ENCODE measurements at places on chromosomes 12 and 14.
A peak's percentile ranks its signal among the peaks of the same experiment; 100 is the strongest.

- no peak for DNase-seq
Measured at GRCh38 chr12:94563286-94563685, 87.1 kb downstream of the TMCC3 start.

DNA sequence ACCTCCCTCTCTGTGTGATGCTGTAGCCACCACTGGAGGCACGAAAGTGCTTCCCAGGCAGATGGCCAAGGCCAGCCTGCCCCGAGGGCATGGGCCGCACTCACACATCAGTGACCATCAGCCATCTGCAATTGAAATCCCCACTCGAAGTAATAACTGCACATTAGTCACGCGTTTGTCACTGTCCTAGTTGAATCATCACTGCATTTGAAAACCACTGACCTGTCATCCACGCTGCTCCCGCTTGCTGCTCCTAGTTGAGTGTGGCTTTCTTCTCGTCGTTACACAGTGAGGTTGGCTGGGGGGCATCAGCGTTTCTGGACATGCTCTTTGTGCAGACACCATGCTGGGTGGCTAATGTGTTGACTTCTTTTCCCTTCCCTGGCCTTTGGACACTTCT is 176.1 kb downstream of the ADGRD1 start:
- DNase-seq, result no peak

DNA sequence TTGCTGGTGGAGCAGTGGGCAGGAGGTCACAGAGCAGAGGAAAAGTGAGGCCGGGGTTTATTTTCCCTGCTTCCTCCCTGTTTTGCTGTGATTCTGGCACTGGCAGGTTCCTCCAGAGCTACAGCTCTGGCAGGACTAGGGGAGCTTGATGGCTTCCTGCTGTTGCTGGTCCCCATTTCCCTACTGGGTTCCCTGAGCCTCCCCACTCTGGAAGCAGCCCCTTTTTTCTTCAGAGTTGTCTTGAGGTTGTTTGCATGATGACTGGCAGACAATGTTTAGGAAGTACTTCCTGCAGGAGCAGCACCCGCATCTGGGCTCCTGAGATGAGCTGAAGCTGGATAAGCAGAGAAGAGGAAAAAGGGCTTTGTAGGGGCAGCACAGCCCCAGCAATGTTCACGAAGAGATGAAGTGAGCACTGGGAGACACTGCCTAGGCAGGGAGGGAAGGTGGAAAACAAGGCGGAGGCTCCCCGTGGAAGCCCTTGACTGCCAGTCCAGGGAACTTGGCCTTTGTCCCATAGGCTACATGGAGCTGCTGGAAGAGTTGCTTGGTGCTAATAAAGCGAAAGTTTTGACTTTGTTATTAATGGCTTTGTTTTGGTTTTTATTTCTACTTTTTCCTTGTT is 126.9 kb downstream of the SLC38A6 start:
- DNase-seq, result no peak

DNA sequence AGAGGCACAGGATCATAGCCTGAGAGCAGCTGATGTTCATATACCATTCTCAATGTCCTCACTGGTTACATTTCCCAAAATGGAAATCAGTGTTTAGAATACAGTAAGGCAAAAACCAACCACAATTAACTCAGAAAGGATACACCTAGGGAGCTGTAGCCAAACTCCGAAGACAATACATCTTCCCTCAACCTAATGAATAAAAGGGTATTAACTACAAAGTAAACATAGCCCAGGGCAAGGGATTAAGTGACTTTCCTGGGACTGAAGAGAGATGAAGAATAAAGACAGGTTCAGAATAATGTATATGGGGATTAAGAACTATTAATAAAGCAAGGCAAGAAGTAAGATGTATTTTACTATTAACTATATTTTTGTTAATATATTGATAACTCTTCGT is 79.5 kb downstream of the RPS29 start:
- no peak for DNase-seq

DNA sequence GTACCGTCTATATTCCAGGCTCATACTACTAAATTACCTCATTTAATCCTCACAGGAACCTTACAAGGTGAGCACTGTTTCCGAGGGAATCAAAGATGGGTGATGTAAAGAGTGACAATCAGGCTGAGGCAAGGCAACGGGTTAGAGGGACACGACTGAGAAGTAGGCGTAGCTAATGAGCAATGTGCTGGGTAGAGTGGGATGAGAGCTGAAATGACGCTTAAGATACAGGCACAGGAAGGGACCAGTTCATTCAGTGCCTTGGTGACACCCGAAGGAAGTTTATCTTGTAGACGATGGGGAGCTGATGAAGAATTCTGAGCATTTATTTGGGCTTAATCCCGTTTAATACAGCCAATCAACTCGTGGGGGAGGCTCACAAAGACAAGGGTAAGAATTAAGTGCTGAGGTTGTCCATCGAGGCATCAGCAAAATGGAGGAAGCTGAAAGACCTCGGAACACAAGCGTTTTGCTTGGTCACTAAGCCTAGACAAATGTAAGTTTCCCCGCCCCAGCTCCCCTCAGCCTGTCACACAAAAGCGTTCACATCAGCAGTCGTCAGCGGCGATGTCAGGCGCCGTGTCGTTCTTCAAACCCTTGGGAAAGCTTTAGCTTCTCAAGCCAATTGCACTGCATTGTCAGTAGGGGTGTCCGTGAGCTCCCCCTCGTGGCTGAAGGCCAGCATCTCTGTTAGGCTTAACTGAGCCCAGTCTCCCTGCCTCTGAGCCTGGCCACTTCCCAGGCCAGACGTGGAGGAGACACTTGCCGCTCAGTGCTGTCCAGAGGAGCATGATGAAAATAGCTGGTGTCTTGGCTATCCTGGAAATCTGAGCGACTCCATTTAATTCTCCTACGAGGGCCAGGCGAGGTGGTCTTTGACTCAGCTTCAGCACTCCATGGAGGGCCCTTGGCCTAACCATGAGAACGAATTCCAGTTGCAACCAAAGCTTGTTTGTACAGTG is 288.5 kb upstream of the G2E3 start:
- DNase-seq, result peak; percentile 84

DNA sequence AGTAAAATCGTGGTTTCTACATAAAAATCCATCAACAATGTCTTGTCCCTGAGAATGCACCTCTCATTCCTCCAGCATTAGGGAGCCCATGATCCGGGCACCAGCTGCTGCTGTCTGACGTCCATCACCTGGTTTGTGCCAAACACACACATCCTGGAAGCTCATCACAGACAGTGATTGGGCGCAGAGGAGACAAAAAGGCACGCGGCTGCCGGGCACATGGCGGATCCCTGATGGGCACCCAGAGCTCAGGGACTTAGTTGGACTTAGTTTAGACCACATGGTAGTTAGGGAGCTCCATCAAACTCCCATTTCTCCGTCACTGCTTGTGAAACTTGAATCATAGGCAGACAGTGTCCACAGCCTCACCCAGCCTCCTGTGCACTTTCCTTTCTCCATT is 1059.3 kb downstream of the TMEM121 start:
- DNase-seq, result no peak

- peak; percentile 40 for DNase-seq
Measured at GRCh38 chr12:121536899-121537813, 43.7 kb downstream of the KDM2B start.

DNA sequence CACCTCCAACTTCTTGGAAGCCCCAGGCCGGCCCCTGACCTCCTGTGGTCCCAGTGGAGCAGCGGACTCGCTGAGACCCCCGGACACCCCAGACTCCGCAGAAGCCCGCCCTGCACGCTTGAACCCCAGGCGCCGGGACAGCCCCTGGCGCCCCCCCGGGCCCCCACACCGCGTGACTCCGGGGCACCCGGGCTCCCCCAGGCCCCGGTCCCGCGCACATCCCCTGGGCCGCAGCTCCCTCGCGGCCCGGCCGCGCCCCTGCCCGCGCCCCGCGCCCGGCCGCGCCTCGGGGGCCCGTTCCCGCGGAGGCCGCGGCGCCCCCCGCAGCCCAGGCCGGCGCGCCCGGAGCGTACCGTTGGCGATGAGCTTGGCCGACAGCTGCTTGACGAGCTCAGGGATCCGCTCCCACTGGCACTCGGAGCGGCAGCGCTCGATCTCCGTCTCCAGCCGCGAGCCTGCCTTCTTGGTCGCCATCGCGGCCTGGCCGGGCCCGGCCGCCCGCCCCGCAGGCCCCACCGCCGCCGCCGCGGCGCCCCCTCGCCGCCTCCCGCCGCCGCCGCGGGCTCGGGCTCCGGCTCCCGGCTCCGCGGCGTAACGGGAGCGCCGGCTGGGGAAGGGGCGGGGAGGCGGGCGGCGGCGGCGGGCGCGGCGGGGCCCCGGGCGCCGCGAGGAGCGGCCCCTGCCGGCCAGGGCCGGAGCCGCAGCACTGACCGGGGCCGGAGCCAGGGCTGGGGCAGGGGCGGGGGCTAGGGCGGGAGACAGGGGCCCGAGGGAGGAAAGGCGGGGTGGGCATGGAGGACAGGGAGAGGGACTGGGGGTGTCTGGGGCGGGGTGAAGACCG is at the start of gene TTC7B:
TTC7B (minus strand) TSS at position 609 of the 841 bp plus-strand sequence; CDS start at position 474, 135 bp downstream.
- peak; percentile 88 for DNase-seq

DNA sequence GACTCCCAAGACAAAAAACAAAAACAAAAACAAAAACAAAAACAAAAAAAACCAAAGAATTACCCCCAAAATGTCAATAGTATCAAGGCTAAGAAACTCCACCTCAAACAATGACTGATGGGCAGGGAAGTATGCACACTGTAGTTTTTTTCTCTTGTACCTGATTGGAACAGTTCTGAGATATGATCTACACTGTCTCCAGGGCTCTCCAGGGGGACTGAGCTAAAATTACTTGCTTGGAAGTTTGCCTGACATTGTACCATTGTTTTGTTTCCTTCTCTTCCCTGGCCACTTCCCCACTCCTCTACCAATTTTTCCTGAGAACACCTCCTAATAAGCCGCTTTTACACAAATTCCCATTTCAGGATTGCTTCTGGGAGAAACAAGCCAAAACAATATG is 22.3 kb upstream of the CATSPERB start:
- no peak for DNase-seq

- DNase-seq, result no peak
Measured at GRCh38 chr14:79293482-79294177, 917.7 kb downstream of the DIO2 start.
